NCI-H2029 treated with DMSO at 0.1 percent for 48 hours (cell line): ENCODE measurements at places on chromosomes 12 and 14.

GRCh38 chr14:91573894-91574837 lies 64.1 kb upstream of the PPP4R3A start:
- DNase-seq: peak; percentile 40

GRCh38 chr12:124868252-124869058 lies 4.8 kb upstream of the SCARB1 start:
- no peak for DNase-seq

- no peak for DNase-seq
These were observed 153.4 kb upstream of the PDZRN4 start for GRCh38 chr12:41034686-41035085.

DNA sequence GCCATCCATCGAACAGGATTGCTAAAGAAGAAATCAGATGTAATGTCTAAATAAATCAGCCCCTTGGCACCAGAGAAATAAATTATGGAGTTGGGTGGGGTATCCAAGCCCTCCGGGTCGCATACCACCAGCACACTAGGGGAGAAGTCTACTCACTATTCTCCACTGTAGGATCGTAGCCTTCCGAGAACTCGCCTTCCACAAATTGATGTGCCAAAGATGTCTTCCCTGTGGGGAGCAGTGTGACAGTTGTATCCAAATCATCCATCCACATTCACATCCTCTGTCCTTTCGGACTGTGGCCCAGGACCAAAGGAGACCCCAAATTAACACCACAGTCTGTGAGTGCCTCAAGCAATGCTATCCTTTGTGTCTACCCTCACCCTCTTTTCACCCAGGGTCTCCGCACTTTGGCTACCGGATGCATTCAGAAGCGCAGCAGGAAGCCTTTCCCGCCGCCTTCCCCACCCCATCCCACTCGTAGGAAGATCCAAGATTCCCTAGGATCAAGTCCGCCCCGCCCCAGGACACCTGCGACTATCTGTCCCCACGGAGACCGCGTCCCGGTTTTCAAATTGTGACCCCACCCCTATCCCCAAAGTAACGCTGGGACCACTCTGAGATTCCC lies 786 bp downstream of the RHEBL1 start:
- no peak for DNase-seq

GRCh38 chr14:75960231-75960630 lies 21.6 kb downstream of the TGFB3 start:
- DNase-seq: no peak

GRCh38 chr14:59241121-59241520 lies 52.7 kb downstream of the DAAM1 start:
- no peak for DNase-seq

DNA sequence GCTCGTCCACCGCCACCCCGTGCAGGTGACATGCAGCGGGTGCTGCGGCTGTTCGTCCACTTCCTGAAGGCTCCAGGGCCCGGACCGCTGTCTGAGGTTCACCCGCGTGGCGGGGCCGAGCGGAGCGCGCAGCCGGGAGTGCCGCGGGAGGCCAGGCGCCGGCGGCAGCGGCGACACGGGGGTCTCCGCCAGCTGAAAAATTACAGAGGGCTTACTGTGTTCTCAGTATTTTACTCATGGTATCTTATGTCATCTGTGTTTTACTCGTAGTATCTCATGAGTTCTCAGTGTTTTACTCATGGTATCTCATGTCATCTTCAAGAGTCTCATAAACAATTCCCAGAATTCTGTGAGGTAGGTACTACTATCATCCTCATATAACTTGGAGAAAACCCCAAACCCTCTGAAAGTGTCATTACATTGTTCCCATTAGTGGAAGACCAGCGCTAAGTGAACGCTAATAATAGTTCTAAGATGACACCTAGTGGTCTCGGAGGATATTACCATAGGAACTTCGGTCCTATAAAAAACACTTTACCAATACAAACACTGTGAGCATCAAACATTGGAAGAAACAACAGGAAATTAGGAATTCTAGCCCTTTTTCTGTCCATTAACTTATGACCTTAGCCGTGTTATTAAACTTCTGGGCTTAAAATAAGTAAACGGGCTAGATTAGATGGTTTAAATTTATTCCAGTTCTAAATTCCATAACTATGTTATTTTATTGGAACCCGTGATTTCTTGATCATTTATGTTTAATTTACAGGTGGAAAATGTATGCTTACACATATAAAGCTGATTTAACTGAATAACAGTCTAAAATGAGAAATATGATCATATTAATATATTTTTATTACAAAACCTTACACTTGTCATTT lies 32.4 kb downstream of the AK7 start:
- DNase-seq: peak; percentile 7

DNA sequence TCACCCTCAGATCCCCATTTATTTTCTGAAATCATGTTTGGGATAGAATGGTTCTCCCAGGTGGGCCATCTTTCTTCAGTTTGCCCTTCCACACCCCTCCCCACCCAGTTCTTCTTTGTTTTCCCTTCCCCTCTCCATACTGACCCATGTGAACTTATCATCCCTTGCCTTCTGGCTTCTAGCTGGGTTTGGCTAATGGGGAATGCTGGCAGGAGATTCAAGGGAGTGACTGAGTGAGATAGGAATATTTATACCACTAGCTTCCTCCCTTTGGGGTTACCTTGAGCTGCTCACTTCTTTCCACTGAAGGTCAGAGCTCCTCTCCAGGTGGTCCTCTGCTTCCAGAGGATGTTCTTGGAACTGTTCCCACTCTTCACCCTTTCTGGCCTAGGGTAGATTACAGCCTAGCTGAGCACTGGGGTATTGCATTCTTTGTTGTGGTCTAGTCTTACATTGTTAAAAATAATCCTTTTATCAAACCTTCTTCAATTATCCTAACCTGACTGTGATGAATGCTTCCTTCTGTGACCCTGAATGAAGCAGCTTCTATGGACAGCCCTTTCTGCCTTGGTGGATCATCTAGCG lies 88.3 kb upstream of the ATP2B1 start:
- no peak for DNase-seq

DNA sequence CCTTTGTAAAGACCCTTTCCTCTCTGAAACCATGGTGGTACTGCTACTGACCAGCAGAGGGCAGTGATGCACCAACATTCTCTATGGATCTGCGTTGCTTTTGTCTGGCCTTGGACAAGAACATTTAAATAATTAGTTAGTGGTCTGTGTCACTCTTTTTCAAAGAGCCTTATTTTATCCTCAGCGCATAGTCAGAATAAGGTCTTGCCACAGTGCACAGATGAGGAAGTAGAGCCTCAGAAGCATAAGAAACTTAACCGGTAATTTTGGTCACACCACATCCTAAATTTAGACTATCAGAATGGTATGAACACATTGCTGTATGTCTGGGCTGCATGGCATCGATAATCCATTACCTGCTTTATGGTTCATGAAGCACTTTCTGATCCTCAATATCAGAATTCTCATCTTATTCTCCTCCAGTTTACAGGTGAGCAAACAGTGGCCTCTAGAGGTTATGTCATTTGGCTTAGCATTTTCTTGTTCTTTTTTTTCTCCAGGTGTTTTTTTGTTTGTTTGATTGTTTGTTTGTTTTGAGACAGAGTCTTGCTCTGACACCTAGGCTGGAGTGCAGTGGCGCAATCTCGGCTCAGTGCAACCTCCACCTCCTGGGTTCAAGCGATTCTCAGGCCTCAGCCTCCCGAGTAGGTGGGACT lies 23.7 kb upstream of the IFT81 start:
- peak; percentile 78 for DNase-seq

GRCh38 chr14:35285168-35286002 lies 6.8 kb upstream of the PSMA6 start:
- no peak for DNase-seq

GRCh38 chr12:104686196-104686595 lies 229.4 kb downstream of the CHST11 start:
- DNase-seq: no peak

GRCh38 chr14:74616507-74616906 lies 4.5 kb upstream of the LTBP2 start:
- DNase-seq: no peak

GRCh38 chr14:90375934-90376333 lies 20.9 kb upstream of the CALM1 start:
- no peak for DNase-seq

DNA sequence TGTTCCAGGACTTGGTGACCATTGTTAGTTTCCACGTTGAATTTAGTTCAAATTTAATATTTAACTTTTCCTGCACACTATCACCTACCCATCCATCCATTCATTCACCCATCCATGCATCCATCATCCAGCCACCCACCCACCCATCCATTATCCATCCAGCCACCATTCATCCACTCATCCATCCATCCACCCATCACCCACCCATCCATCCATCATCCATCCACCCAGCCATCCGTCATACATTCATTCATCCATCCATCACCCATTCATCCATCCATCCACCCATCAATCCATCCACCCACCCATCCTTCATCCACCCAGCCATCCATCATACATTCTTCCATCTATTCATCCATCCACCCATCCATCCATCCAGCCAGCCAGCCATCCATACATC lies 21.8 kb downstream of the NOC4L start:
- no peak for DNase-seq

DNA sequence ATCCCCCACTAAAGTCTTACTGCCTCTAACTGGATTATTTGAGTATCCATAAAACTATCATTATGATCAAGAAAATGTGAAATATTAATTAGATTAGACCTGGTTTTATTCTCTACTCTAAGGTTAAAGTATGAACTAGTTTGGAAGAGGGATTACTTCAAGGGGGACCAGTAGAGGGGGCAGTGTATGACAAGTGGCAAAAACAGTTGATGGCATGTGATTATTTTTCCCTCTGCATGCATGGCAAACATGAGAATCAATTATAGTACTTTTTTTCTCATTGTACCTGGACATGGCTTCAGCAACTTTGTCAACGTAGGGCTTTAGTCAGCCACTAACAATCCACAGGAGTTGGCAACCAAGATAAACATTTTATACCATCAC lies 145.0 kb upstream of the SLC38A2 start:
- DNase-seq: no peak
